ENCODE measurements at places on chromosomes 2 and 18.
A peak's percentile ranks its signal among the peaks of the same experiment; 100 is the strongest.

- no peak for DNase-seq
Measured at GRCh38 chr2:111058264-111058663, 62.5 kb upstream of the BCL2L11 start.

- peak; percentile 37 for DNase-seq
Measured at GRCh38 chr2:202376460-202377206, 506 bp downstream of the BMPR2 start.

- DNase-seq = no peak
Measured at GRCh38 chr2:11898576-11898975, 152.1 kb downstream of the LPIN1 start.

DNA sequence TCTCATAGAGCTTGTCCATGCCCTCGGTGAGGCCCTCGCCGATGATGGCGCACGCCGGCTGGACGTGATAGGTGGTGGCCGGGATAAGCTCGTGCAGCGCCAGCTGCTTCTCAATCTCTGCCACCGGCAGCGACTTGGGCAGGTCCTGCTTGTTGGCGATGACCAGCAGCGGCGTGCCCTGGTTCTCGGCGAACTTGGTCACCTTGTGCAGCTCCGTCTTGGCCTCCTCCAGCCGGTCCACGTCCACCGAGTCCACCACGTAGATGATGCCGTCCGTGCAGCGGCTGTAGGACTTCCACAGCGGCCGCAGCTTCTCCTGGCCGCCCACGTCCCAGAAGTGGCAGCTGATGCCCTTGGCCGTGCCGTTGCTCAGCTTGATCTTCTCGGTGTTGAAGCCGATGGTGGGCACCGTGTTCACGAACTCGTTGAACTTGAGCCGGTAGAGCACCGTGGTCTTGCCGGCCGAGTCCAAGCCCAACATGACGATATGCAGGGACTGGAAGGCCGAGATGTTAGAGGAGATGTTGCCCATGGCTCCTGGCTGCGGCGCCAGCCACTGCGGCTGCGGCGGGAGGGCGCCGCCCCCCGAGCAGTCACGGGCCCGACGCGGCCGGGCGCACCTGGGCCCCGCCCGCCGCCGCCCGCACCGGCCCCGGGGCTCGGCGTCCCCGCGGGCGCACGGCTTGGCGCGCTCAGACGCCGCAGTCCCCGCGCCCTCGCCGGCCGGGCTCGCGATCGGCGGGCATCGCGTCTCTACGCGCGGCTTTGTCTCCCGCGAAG lies 636 bp downstream of the ARL4C start:
- DNase-seq = no peak

GRCh38 chr2:211611061-211611518 lies 927.5 kb downstream of the ERBB4 start:
- DNase-seq = no peak

GRCh38 chr2:7905756-7906155 lies 776.1 kb upstream of the ID2 start:
- DNase-seq = no peak

- DNase-seq = no peak
Measured at GRCh38 chr18:10072671-10073175, 158.9 kb downstream of the VAPA start.

GRCh38 chr18:484749-485464 lies 15.6 kb downstream of the COLEC12 start:
- DNase-seq = no peak

DNA sequence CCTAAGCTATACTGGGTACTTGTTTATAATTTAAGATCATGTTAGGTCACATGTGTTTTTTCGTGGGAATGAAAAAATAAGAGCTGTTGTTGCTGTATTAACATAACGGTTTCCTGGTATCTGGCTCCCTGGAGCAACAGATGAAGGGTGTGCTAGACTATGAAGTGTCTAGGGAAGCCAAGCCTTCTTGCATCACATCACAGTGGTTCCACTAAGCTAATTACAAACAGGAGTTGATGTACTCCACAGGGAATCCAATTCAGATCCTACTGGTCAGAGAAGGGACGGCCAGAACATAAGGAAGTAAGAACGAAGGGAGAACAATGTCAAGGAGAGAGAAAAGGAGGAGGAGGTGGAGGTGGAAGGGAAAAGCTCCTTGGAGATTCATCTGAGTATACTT lies 193.0 kb upstream of the CYP26B1 start:
- no peak for DNase-seq

- no peak for DNase-seq
Measured at GRCh38 chr2:127261804-127262406, 32.0 kb downstream of the ERCC3 start.

- no peak for DNase-seq
Measured at GRCh38 chr18:6743999-6744398, 14.5 kb downstream of the ARHGAP28 start.

DNA sequence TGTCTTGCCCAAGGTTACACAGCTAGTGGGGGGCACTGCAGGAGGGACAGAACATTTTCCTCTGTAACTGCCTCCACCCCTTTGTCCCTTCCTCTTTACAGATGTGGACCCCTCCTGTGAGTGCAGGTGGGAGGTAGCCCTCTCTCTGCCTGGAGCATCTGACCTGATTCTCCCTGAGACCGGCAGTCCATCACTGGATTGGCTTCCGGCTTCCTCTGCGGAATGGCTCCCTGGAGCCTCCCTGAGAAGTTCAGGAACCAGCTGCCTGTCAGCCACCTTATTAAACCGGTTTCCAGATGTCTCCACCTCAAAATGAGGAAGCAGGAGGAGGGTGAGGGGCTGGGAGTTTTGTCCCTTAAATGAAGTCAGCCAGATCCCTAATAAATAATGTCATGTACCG lies 67.3 kb upstream of the TNP1 start:
- DNase-seq = no peak

- no peak for DNase-seq
Measured at GRCh38 chr2:160077912-160078810, 15.7 kb upstream of the PLA2R1 start.

GRCh38 chr2:35185861-35186412 lies 1169.6 kb upstream of the CRIM1 start:
- no peak for DNase-seq

GRCh38 chr2:28678175-28678855 lies 73.3 kb upstream of the PPP1CB start:
- no peak for DNase-seq

GRCh38 chr2:31382452-31383120 lies 32.0 kb downstream of the XDH start:
- DNase-seq = no peak

DNA sequence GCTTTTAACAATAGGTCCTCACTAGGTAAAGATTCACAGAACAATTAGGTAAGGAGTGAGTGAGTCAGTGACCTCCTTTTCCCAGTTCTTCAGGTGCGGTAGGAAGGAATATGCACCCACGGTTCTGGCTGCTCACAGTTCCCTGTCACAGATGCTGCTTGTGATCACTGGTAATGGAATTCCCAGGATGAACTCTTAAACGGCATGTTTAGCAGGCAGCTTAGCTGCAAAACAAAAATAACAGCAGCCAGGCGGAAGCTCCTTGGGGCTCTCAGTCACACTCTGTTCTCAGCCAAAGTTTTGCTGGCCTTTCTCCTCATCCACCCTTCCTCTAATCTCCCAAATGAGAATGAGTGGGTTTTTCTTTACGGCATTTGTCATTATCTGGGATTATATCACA lies 274.5 kb downstream of the MYT1L start:
- no peak for DNase-seq

DNA sequence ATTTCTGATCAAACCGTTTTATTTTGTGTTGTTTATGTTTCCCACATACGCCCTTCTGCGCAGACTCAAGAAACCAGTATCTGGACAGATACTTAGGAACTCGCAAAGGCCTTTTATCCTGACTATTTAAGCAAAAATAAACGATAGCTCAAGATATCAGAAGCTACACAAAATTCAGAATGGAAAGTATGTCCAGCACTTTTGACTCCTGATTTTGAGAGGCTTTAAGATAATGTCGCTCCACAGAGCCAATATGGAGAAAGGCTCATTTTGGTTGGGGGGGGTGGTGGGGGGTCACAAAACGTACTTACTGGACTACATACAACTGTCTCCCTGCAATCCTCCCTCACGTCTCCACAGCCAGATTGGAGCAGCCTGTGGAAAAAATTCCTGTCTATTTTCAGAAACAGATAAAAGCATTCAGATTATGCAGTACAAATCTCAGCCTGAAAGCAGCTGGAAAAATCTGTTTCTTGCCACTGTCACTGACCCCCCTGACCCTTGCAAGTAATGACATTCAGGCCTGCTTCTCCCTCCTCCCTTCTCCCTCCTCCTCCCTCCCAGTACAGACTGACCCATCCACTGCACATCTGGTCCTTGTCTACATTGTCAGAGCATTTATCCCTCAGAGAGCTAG lies 34.9 kb upstream of the LCLAT1 start:
- no peak for DNase-seq

DNA sequence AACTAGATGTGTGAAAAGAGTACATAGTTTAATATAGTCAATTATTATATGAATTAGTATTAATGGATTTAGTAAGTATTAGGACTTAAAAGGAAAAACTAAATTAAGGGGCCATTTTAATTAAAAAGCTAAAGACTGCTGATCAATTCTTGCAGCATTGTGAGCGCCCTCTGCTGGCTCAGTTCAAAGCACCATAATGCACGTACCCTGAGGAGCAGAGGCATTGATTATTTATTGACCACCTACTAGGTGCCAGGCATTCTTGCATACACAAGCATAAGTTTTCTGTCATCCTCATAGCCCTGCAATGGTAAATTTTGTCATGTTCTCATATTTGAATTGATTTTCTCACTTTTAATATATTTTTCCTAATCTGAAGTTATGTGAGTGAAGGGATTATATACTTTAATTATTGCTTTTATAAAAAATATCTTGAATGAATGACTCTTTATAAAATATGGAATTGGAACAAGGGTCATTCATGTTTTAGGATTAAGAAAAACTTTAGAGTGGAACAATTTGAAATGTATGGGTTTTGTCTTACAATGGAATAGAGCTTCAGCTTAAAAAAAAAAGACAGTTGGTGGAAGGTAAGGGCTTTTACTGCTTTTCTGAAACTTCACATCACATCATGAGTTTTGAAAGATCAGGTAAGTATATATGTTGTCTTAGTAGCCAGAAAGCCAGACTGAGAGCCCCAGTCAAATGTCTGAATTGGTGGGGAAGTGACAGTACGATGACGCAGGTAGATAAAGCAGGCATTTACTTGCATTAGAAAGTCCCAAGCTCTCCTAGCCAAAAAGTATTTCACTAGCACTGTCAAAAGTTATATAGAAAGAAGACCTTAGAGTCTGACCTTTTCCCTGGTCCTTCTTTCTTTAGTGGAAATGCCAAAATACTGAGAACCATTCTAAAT lies 9.7 kb downstream of the ITGA4 start:
- DNase-seq = peak; percentile 39

- no peak for DNase-seq
Measured at GRCh38 chr18:76064998-76065397, 430.0 kb downstream of the ZNF516 start.

DNA sequence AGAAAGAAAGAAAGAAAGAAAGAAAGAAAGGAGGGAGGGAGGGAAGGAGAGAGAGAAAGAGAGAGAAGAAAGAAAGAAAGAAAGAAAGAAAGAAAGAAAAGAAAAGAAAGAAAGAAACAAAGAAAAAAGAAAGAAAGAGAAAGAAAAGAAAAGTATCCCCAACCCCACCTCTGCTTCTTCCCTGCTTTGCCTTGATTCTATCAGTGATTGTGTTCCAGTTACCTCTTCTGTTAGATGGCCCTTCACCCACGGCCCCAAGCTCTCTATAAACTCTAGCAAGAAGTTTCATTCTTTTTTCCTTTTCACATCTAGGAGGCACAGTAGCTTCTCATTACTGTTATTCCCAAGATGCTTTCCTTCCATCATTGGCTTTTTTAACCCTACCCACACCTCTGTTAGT lies 1097.5 kb upstream of the ZEB2 start:
- no peak for DNase-seq

DNA sequence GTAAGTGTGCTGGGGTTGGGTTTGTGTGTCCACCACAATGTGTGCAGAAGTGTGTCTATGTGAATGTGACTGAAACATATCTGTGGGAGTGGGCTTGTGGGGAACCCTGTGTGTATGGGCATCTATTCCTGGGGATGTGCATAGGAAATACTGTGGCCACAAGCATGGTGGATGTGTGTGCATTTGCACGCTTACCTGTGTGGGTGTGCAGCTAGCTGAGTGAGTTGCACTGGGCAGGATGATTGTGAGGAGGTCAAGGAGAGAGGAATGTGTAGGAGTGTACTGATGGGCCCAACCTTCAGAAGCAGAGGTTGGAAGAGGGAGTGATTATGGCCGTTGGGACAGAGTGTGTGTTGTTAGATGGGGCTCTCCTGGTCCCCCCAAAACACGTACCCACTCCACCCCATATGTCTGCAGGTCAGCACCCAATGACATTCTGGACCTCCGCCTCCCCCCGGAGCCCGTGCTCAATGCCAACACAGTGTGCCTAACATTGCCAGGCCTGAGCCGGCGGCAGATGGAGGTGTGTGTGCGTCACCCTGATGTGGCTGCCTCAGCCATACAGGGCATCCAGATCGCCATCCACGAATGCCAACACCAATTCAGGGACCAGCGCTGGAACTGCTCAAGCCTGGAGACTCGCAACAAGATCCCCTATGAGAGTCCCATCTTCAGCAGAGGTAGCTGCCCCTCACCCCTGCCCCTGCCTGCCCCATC lies 1.2 kb downstream of the WNT10A start:
- no peak for DNase-seq

DNA sequence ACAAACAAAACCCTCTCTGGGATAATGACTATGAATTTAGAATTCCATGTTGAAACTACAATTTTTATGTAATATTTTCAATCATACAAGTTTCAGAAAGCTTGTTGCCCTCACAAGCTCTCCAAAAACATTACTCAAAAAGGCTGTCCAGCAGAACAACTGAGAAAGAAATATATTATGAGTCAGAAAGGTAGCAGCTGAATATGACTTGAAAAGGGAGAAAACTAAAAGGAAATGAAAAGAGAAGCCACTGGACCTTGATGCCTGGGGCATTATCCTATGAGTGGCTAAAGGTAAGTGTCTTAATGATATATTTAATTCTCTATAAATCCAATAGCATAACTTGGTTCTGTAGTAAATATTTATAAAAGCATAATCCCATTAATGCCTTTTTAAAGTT lies 61.8 kb downstream of the NXPH2 start:
- DNase-seq = no peak

DNA sequence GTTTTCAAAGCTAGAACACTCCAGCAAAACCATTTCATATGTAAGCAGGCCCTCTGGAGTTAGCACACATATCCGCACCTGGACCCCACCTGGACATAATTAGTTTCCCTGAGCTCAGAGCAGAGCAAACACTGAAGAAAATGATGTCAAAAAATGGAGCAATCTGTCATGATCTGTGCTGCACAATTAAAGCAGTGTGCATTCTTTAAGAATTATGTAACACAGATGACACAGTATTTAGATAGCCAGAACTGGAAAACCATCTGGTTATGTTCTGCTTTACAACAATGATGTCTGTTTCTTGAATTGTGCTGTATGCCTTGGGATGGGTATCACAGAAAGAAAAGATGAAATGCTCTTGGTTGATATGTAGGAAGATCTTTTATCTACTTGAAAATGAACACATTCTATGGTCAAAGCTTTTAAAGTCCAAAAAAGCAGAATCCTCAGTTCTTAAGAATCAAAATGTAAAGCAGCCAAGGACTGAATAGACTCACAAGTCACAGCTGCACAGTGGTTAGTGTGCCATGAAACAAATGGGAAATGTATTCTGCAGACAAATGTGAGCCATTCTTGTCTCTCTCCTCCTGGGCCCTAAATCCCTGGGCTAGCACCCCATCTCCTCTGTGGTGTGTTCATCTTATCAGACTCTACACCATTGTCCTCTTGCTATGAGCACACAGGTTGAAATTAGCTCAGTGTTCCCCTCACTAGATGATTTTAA lies 36.8 kb downstream of the HRH4 start:
- DNase-seq = no peak

All from stimulated activated CD4-positive, alpha-beta T cell treated with anti-CD3 and anti-CD28 coated beads, Interleukin-12 subunit alpha, Interleukin-12 subunit beta, amount 100 ng/mL, for 24 hours (primary cell).